ENCODE measurements at places on chromosomes 1 and 21.

GRCh38 chr1:73914951-73915350, 283.0 kb downstream of the LRRIQ3 start:
- no peak for DNase-seq

GRCh38 chr1:61501971-61502916, 222.7 kb downstream of the TM2D1 start:
- no peak for DNase-seq

DNA sequence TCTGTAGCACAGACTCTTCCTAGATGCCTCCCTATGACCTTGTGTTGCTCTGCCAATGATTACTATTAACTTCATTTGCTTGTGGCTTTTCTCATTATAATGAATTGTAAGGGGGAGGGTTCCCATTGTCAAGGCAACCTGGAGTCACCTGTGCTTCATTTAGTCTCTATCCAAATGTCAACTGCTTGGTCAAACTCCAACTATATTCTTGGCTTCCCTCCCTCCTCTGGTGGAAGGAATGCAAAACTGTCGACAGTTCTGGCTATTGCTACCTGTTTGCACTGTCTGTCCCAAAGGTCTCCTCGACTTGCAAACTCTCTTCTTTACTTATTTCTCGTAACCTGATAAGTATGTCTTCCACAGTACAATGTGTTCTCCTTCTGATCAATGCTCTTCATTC, 100.3 kb downstream of the CACNA1E start:
- DNase-seq: no peak

- DNase-seq: peak; percentile 63
Measured at GRCh38 chr1:110207831-110208230, 2.3 kb upstream of the KCNC4 start.

GRCh38 chr1:71593523-71593922, 512.7 kb upstream of the ZRANB2 start:
- no peak for DNase-seq

DNA sequence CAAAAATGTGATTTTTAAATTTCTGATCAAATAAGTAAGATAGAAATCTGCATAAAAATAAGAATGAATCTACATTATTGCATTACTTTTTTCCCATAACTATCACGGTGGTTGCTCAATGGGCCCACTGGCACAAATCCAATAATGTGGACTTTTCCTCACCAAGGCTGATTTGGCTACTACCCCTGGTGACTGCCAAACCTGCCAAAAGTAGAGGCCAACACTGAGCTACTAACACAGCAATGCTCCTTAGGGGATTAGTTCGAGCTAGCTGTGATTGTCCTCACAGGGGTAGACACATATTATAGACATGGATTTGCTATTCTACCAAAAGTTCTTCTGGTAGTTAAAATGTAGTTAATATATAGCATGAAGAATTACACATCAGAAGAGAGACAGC, 107.7 kb upstream of the ZNHIT6 start:
- DNase-seq: no peak

- no peak for DNase-seq
Measured at GRCh38 chr1:165524639-165525285, 19.0 kb upstream of the LRRC52 start.

- no peak for DNase-seq
Measured at GRCh38 chr1:200115532-200115931, 88.0 kb downstream of the NR5A2 start.

- DNase-seq: no peak
Measured at GRCh38 chr1:204479387-204480136, 15.0 kb downstream of the PIK3C2B start.

DNA sequence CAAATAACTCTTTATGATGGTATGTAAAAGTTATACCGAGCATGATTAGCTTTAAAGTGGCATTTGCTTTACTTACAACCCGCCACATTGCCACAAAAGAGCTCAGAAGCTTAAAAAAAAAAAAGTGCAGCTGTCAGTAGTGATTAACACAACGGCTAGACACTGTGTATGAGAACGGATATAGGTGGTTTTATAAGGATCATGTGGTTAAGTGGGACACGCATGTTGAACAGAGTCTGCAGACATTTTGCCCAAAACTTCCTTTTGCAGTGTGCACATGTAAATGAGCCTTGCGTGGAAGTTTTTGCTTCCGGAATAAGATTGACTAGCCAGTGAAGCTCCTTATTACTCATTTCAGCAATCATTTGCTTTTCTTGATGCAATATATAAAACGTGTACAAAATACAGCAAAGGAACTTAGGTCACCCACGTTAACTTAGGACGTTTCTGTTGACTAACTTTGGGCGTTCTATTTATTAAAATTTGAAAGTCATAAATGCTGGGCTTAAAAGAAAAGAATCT, 58.7 kb upstream of the RGS1 start:
- DNase-seq: peak; percentile 23

DNA sequence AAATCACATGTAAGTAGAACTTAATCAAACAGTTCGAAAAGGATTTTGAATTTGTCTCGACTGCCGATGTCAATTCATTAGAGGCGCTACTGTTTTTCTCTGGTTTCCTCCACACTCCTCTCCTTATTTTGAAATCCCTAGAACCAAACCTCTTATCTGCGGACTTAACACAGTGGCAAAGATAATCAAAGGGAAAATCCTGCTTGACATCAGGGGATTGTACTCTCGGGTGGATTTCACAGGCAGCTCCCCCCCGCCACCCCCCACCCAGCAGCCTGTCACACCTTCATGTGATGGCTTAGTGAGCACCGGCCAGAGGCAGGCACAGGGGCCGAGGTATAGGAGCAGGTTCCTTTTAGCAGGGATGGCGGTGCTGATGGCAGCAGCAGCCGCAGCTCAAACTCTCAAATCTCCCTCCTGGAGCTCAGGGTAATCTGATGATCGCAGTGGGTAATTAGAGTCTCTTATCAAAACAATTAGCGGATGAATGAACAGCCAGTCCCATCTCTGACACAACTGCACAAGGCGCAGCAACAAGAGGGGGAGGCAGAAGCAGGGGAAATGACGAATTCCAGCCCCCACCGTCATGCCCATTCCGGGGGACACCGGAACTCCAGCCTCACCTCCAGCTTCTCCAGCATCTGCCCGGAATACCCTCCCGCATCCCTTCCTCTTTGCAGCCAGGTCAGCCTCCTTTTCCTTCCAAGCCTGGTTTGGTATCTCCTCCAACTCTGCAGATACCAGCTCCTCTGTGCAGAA, 80.3 kb downstream of the SSBP3 start:
- DNase-seq: no peak

- DNase-seq: no peak
Measured at GRCh38 chr1:33148615-33149014, 33.2 kb downstream of the TRIM62 start.

GRCh38 chr1:101316799-101317198, 80.0 kb downstream of the S1PR1 start:
- no peak for DNase-seq

DNA sequence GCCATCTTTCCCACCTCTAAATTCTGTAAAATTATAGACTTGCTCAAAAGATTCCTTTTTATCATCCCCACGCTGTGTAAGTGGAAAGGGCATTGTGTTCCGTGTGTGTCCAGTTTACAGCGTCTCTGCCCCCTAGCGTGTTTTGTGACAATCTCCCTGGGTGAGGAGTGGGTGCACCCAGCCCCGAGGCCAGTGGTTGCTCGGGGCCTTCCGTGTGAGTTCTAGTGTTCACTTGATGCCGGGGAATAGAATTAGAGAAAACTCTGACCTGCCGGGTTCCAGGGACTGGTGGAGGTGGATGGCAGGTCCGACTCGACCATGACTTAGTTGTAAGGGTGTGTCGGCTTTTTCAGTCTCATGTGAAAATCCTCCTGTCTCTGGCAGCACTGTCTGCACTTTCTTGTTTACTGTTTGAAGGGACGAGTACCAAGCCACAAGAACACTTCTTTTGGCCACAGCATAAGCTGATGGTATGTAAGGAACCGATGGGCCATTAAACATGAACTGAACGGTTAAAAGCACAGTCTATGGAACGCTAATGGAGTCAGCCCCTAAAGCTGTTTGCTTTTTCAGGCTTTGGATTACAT, 61.9 kb downstream of the POFUT2 start:
- DNase-seq: no peak

DNA sequence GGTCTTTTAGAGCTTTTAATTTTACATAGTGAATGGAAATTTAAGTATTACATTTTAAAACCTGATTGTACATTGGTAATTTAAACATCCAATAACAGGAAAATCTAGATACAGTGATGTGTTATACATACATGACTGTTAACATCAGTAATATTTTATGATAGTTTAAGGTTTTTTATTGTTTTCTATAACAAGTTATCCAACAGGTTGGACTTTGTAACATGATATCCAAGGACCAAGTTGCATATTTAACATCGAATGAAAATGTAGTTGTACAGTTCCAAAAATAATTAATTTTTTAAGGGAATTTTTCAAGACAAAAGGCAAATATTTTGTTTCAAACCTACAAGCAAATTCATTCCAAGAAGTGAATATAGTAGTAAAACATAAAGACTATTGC, 14.3 kb downstream of the GLRX2 start:
- DNase-seq: no peak

DNA sequence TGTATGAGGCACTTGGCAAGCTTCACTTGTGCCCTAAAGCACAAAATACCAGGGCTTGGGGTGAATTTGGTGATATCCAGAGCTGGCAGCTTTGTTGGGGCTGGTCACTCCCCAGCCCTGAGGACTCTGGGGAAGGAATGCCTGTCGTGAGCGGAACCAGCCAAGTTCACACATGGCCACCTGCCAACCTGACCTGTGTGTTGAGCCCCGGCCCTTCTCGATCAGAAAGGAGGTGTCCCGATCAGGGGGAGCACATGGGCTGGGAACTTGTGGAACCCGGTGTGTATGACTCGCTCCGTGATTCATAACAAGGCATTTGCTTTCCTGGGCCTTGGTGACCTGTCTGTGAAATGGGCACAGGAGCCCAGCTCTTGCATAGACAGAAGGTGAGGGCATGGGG, 43.1 kb downstream of the AGPAT3 start:
- no peak for DNase-seq

DNA sequence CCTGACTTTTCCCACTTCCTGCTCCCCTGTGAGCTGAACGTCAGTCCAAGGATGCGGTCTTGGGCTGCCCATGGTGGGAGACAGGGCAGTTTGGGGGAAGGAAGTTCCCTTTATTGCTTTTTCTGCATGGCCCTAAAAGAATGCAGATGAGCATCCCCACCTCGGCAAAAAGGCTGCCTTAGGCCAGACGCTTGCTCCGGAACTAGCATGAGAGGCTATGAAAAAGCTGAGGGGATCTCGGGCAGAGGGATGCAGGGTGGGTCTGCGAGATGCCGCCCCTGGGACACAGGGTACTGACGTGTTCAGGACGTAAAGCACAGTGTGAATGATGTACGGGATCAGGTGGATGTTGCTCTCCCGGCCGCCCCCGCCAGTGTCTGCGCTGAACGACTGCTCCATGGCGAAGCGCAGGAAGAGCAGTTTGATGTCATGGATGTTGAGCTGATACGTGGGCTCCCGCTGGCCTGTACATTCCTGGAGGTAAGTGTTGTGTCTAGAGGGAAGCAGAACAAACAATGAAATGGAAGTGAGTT, 125.8 kb downstream of the UBR4 start:
- DNase-seq: no peak

GRCh38 chr1:114339379-114339778, 171.6 kb downstream of the TRIM33 start:
- DNase-seq: no peak

GRCh38 chr21:42044871-42045495, 26.1 kb upstream of the UMODL1 start:
- no peak for DNase-seq

DNA sequence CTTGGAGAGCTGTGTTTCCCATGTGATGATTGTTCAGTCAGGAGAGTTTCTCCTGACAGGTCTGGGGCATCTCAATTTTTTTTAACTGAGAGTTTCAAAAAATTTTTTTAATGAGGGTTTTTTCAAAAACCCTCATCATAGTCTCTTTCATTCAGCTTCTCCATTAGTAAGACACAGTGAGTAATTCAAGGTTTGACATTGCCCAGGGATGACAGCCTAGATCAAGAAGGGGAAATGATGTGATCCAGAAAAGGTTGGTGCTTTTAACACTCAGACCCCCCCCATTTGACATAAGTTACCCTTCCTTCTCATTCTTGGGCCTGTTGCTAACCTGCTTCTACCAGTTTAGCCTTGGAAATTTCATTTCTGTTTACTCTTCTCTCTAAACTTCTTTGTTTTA, 189.4 kb upstream of the HOOK1 start:
- no peak for DNase-seq

GRCh38 chr1:145804235-145805045, 19.5 kb downstream of the RNF115 start:
- DNase-seq: no peak

DNA sequence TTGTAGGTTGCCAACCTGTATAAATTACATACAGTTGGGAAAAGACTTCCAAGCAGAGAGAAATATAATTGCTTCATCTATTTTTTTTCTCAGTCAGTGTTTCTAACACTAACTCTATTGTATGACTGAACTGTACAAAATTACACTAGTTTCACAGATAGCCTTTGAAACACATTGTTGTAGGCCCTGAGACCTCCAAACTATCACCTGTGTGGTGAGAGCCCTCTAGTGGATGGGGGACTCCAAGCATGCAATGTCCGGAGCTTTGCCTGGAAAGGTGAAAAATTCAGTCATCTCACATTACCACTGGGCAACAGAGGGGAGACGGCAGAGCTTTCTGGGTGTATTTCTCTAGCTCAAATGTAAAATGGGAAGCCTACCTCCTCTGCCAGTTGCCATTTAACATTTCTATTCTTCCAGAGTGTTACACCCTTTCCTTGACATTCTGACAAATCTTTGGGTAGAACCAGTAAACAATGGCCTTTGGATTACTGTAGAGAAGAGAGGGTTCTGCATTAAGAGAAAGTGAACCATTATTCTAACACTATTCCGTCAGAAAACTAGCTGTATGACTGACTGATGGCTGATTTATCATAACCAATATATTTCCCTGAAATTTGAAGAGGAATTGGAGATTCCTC, 212.2 kb downstream of the LYPLAL1 start:
- DNase-seq: no peak

- no peak for DNase-seq
Measured at GRCh38 chr1:50300297-50300696, 122.9 kb downstream of the DMRTA2 start.

DNA sequence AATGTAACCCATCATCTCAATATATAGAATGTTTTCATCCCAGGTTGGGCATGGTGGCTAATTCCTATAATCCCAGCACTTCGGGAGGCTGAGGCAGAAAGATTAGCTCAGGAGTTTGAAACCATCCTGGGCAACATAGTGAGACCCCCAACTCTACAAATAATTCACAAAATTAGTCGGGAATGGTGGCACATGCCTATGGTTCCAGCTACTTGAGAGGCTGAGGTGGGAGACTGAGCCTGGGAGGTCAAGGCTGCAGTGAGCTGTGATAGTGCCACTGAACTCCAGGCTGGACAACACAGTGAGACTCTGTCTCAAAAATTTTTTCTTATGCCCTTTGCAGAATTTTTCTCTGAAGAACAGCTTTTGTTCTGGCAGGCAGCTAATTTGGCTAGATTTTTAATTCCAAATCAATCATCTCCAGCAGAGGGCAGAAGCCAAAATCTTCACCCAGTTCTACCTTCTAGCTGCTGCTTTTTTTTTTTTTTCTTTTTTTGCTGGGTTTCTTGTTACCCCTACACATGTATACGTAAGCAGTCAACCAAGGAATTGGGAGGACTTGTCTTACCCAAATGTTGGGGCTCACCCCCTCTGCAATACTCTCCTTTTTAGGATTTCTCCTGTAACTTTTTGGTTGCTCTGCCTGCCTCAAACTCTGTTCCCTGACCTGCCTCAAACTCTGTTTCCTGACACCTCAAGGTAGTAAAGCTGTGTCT, 2.7 kb upstream of the RAD54L start:
- no peak for DNase-seq

- no peak for DNase-seq
Measured at GRCh38 chr1:171438441-171438840, 46.9 kb upstream of the PRRC2C start.

All from activated B cell treated with CpG ODN at 0.5 μM for 24 hours (primary cell).